Activated CD4-positive, alpha-beta T cell treated with anti-CD3 and anti-CD28 coated beads, Interleukin-2, Interleukin-6, amounts not matched to agents 100 ng/mL and 50 ng/mL, durations not matched to agents 16 hours and 8 hours (primary cell): ENCODE measurements at places on chromosomes 1 and 21.

DNA sequence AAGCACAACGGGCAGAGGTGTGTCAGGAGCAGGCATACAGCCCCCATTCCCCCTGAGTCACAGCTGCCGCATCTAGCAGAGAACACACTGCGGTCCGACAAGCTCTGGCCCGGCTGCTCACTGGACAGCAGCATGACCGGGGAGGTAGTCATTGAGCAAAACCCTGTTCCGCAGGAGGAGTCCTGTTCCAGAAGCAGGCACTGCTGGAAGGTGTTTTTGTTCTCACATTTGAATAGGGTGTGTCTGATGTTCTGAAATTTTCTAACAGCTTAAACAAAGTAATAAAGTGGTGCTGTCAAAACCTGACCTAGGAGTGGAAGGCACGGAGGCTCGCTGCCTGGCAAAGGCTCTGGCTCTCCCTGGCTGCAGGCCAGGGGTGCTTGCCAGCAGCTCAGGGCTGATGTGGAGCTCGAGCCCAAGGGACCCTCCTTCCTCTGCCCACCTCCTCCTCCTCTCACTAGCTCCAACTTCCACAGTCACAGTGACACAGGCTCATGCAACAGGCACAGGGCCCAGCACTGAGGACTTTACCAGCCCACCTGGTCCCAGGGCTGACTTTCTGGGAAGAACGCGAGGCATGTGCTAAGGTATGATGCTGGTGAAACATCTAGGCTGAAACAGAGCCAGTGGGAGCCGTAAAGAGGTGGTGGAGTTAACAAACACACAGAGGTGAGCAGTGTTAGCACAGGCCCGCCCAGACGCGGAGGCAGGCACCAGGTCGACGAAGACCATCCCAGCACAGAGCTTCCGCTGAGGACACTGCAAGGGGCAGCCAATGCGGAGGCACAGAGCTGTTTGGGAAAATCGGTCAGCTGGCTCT, 118.6 kb upstream of the IFFO2 start:
- no peak for DNase-seq

DNA sequence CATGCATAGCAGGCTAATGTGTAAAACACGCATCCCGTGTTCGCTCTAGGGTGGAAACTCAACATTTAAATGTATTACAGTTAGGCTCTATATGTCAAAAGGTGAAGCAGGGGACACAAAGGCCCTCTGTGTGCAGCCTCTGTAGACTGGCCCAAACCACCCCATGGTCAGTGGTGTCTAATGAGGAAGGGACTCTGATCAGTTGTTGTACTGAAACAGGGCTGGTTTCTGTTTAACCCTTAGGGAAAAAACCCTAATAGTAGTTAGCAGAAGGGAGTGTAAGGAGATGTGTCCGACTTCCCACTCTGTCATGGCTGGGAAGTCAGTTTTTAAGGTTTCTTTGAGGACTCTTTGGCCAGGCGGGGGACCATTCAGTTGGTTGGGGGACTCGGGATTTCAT, 21.5 kb upstream of the CD2 start:
- DNase-seq, result no peak

DNA sequence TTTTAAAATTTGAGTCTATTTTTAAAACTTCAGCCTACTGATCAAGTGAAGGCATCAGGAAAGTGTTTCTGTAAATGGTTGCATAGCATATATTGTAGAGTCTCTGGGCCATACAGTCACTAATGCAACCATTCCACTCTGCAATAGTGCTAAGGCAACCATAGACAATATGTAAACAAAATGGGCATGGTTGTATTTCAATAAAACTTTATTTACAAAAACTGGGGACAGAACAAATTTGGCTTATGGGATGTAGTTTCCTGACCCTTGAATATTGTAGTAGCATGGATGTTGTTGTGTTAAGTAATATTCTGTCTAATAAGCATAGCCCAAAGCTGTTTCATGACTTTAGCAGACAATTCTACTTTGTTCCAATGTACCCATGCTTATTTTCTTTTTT, 117.7 kb downstream of the GRIK1 start:
- DNase-seq, result no peak

- no peak for DNase-seq
Observed at GRCh38 chr1:86282611-86283010, 113.5 kb downstream of the ODF2L start.

GRCh38 chr1:203304919-203305808, at the start of gene BTG2:
TSS of gene BTG2 (plus strand) at chr1:203305519. CDS start at chr1:203305607, 88 bp downstream.
- DNase-seq, result peak; percentile 94

- DNase-seq, result no peak
Observed at GRCh38 chr1:154178013-154178412, 13.9 kb downstream of the TPM3 start.

GRCh38 chr1:46996659-46997281, 26.7 kb upstream of the CYP4X1 start:
- no peak for DNase-seq

DNA sequence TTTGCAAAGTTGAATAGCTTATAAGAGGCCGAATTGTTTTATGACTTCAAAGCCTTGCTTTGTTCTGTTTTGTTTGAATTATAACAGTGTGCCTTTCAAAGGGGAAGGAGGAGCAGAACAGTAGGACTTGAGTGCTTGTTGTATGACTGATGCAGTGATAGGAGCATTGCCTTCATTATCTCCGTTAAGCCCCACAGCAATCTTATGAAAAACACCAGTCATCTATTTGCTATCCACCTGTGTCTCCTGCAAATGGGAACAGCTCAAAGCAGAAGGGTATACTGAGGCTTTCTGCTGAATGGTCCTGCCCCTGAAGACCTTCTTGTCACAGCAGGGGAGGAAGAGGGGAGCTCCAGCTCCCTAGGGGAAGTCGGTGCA, 127.5 kb downstream of the RNF220 start:
- DNase-seq, result no peak

- DNase-seq, result no peak
Observed at GRCh38 chr1:40911105-40911504, 48.9 kb upstream of the CITED4 start.

- no peak for DNase-seq
Observed at GRCh38 chr1:165525708-165526107, 18.1 kb upstream of the LRRC52 start.

GRCh38 chr1:30670240-30671060, 52.9 kb downstream of the MATN1 start:
- DNase-seq, result no peak

DNA sequence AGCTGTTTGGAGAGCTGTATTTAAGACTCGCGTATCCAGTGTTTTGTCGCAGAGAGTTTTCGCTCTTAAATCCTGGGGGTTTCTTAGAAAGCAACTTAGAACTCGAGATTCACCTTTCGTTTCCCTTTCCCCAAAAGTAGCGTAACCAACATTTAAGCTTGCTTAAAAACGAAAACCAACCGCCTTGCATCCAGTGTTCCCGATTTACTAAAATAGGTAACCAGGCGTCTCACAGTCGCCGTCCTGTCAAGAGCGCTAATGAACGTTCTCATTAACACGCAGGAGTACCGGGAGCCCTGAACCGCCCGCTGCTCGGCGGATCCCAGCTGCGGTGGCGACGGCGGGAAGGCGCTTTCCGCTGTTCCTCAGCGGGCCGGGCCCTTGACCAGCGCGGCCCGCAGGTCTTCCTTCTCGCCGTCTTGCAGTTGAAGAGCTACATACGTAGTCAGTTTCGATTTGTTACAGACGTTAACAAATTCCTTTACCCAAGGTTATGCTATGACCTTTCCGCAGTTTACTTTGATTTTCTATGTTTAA, 1.9 kb downstream of the OLIG1 start:
- DNase-seq, result no peak

DNA sequence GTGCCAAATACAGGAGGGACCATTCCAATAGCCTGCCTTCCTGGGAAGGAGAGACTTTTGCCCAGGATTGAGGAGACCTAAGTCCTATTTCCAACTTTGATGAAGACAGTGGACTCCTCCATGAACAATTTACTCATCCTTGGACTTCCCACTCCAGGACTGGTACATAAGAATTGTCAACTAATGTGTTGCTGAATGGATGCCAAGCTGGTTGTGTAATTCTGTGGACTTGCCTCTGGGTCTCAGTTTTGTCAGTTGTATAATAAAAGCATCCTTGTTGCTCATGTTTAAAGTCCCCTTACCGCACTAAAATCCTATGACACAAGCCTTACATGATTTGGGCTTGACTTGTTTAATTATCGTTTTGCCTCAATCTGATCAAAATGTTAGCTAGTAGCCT, 13.2 kb upstream of the ZP4 start:
- DNase-seq, result no peak

- no peak for DNase-seq
Observed at GRCh38 chr1:998745-998994, 1.2 kb downstream of the HES4 start.

GRCh38 chr21:43969115-43969444, 43.0 kb upstream of the TRAPPC10 start:
- no peak for DNase-seq

- DNase-seq, result peak; percentile 11
Observed at GRCh38 chr1:99004861-99005442, at the start of gene PLPPR5. TSS of gene PLPPR5 (minus strand) at chr1:99004861. CDS start at chr1:99004671, 190 bp downstream.

DNA sequence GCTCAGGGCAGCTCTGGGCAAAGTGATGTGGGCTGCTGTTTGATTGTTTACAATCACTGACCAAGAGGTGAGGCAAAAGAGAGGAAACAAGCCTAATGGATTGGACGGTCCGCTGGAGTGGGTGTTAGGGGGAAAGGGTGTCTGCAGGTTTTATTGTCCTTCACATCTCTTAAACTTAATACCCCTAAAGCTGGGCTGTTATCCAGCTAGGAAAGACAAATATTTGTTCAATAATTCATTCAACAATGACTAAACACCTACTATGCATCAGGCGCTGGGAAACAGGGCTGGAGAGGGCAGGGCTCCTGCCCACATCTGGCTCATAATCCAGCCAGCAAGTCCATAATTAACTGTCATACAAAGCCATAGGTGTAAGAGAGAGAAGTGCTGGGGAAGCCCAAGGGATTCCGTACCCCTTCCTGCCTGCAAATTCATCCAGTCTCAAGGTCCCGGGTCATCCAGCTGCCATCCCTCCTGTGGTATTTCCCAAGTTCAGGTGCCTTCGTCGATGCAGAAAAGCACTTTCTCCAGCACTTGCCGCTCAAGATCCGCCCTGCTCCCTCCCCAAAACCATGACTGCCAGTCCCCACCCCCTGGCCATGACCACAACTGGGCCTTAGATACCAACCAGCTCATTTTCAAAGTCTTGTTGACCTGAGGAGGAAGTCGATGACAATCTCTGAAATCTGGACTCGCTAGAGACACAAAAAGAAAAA, 10.7 kb downstream of the TMEM63A start:
- DNase-seq, result peak; percentile 28

DNA sequence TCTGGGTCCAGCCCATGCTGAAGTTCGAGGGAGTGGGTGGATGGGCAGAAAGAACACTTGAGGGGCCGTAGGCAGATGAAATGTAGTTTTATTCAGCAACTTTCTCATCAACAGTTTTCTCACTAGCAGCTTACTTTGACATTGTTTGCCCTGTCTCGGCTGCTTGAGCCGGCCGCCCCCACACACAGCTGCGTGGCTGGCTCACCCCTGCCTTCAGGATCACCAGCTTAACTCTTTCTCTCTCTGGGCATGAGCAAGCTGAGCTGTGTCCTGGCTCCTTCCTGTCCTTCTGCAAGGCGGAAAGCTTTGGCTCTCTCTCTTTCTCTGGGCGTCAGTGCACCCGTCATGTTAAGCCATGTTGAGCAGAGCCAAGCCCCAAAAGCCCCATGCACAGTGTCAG, 104.4 kb upstream of the GNG12 start:
- DNase-seq, result no peak

- DNase-seq, result no peak
Observed at GRCh38 chr1:213231795-213232231, 180.8 kb downstream of the RPS6KC1 start.

DNA sequence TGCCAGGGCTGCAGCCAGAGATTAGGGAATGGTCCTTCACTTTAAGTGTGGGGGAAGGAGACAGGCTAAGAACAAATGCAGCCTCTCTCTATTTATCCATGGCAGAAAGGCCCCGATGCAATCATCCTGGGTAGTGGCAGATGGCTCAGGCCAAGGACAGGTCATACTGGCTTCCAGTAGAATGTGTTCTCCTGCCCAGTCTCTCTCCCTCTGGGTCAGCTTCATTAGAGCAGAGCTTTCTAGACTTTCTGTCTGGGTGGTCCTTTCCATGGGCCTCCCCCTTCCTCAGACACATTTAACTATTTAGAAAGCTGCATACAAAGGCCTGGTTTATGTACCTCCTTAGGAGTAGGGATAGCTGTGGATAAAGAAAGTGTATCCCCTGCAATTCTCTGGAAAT, 4.8 kb upstream of the PTCH2 start:
- no peak for DNase-seq

DNA sequence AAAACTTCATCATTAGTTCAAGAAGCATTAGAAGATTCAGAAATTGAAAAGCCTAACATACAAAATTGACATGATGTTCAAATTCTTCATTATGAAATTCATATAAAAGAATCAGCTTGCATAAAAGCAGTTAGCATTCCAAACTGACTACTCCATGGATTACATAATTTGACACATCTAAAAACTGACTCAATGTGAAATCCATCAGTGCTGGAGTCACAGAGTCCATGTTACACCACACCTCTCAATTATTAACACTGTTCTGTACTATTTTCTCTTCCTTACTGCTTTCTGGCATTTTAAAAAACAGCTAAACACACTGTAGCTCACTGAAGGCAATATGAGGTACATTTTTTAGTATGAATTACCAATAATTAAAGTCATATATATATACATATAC, 28.0 kb downstream of the ARHGAP29 start:
- DNase-seq, result no peak

DNA sequence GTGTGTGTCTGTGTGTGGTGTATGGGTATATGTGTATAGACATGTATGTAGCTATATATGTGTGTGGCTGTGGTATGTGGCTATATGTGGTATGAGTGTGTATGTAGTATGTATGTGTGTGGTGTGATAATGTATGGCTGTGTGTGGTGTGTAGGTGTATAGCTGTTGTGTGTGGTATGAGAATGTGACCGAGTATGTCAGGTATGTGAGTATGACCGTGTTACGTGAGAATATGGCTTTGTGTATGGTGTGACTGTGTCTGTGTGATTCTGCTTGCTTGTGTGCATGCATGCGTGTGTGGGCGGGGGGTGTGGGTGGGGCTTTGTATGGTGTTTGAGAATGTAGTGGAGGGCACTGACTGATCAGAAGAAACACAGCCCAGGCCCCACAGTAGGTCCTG, 3.5 kb downstream of the ZNF691 start:
- no peak for DNase-seq

DNA sequence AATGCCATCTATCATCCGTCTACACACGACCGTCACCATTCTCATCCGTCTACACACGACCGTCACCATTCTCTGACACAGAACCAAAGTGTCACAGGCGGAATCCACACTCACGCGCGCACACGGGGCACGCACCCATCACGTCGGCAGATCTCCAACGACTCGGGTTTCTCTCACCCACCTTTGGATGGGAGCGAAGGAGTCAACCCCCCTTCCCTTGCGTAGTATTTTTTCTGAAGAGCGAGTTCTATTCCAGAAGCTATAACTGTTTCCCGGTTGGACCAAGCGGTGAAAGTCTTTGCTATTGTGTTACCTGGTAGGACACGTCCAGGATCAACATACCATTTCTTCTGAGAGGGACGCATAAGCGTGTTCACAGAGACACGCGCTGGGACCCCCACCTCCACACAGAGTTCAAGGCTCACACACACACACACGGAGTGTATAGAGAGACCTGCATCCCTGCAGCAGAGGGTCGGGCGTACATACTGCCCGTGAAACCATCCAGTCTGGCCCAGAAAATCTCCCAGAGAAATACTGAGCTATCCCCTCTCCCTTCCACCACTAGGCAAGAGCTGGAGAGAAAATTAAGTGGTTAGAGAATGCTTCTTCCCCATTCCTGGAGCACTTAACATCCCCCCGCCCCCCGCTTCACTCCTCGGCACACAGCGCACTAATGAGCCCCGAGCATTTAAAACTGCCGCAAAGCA, 741 bp downstream of the DUSP10 start:
- DNase-seq, result peak; percentile 48

GRCh38 chr1:233796146-233796783, 108.2 kb upstream of the SLC35F3 start:
- DNase-seq, result no peak
